Aorta (tissue), 5 donors: ENCODE measurements at places on chromosomes 16 and 17. TPM values are rescaled to one million over a fixed set of nuclear protein-coding genes. Genes with fewer than 3 reads are reported as not detected.

The ABAT gene
- total RNA-seq = 11.5 TPM

DNA sequence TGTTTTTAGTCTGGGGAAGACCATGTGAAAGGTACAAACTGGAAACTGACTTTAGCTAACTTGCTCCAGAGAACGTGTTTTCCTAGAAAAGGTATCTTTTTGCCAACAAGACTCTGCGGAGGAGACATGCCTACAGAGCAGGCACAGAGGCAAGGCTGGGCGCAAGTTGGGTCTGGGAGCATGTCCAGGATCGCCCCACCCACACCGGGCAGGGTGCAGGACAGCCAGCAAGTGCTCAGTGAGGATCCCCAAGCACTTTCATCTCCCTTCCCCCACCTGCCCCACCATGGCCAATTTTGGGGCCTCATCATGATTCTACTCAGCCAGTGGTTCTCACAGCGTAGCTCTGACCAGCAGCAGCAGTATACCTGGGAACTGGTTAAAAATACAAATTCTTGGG lies 18.2 kb upstream of the ROGDI start:
- H3K36me3 ChIP-seq = peaks cover 3% of the 10 kb centered on the region
- no peak overlapping the region for H3K27ac ChIP-seq
- H3K27me3 ChIP-seq = no peaks in the 10 kb centered on the region
- no peaks in the 10 kb centered on the region for H3K4me1 ChIP-seq
- no peak overlapping the region for H3K4me3 ChIP-seq
- DNase-seq = no peak

GRCh38 chr17:32943647-32944191 lies 15.8 kb downstream of the TMEM98 start:
- H3K36me3 ChIP-seq = peaks cover 1% of the 10 kb centered on the region
- H3K4me1 ChIP-seq = no peaks in the 10 kb centered on the region
- H3K4me3 ChIP-seq = no peak overlapping the region

DNA sequence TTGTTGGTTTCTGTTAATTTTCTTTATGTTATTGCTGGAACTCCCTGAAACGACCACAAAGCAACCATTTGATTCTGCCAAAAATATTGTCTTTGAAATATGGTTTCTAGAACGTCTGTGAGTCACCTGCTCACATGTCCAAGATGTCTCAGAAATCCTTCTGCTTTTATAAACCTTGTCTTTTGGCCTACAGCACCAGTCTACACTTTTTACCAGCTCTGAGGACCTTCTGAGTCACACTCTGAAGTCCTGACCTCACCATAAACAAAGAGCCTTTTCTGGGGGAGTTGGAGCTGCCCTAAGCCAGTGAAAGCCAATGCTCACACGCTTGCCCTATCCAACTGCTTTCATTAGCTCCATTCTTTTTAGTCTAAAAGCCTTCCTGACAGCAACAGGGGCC lies 55.5 kb downstream of the GRIN2A start:
- H3K27ac ChIP-seq = peak overlapping the region; percentile 67
- no peaks in the 10 kb centered on the region for H3K27me3 ChIP-seq
- no peak for DNase-seq
- H3K4me3 ChIP-seq = no peak overlapping the region

The BANP gene
- total RNA-seq = 35.6 TPM

- DNase-seq = no peak
- H3K4me1 ChIP-seq = no peaks in the 10 kb centered on the region
- H3K36me3 ChIP-seq = no peaks in the 10 kb centered on the region
These were observed 1.3 kb upstream of the TNFRSF17 start for GRCh38 chr16:11963706-11964105.

DNA sequence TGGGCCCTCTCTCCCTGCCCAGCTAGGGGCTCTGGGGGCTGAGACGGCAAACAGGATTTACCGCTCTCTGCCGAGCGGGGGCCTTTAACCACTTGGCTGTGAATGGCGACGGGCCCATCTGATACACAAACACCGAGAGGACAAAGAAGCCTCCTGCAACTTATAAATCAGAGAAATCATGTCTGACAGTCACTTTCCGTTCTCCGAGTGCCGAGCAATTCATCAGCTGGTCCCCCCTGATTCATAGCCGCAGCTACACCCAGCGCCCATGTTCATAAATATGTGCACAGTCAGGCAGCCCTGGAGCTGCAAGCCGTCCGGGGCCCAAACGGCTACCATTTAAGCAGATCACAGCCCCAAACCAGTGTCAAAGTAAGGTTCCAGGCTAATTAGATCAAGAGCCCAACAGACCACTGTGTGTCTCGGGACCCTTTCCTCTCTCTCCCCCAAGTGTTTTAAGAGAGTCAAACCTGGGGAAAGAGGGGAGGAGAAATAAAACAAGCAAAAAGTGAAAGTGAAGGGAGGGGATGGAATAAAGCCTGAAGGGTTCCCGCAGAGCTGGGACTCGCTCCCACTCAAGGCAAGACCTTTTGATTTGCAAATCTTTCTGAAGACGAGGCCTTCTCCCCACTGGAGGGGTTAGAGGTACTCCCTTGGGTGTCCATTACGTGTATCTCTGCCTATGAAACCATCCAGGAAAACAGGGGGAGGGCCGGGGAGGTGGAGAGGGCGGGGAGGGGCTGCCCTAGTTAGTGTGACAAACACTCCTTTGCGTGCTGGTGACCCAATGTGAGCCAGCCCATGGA lies 154.7 kb downstream of the C16orf78 start:
- no peak overlapping the region for H3K4me3 ChIP-seq
- no peak overlapping the region for H3K27ac ChIP-seq
- no peaks in the 10 kb centered on the region for H3K4me1 ChIP-seq
- no peaks in the 10 kb centered on the region for H3K36me3 ChIP-seq
- peak; percentile 47 for DNase-seq

The CCR7 gene
- total RNA-seq = 0.62 TPM

The CSH1 gene
- not detected for total RNA-seq

DNA sequence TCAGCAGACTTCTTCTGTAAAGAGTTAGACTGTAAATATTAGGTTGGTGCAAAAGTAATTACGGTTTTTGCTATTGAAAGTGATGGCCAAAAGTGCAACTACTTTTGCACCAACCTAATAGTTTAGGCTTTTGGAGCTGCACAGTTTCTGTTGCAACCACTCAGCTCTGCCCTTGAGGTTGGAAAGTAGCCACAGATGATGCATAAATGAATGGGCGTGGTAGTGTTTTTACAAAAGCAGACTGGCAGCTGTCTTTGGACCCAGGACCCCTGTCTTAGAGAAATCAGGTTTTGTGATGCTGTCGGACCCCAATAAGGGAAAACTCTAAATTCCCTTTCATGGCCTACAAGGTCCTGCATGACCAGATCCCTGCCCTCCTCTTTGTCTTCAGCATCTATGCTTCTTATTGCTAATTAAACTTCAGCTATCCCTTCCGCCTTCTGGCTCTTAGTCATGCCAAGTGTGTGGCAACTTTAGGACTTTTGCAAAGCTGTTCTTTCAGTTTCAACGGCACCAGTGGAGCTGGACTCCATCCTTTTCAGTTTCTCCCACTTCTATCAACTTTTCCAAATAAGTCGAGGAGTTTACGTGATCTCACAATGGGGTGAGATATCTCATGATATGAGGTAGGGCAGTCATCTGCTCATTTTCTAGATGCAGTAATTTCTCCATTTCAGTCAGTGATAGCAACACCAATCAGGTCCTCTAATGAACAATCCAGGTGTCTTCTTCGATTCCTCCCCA lies 232.3 kb downstream of the XYLT1 start:
- DNase-seq = no peak
- H3K4me1 ChIP-seq = no peaks in the 10 kb centered on the region
- H3K4me3 ChIP-seq = no peak overlapping the region
- no peaks in the 10 kb centered on the region for H3K36me3 ChIP-seq

GRCh38 chr17:72332367-72332766 lies 211.5 kb downstream of the SOX9 start:
- DNase-seq = no peak
- H3K27me3 ChIP-seq = no peaks in the 10 kb centered on the region
- H3K4me1 ChIP-seq = no peaks in the 10 kb centered on the region
- no peak overlapping the region for H3K4me3 ChIP-seq

DNA sequence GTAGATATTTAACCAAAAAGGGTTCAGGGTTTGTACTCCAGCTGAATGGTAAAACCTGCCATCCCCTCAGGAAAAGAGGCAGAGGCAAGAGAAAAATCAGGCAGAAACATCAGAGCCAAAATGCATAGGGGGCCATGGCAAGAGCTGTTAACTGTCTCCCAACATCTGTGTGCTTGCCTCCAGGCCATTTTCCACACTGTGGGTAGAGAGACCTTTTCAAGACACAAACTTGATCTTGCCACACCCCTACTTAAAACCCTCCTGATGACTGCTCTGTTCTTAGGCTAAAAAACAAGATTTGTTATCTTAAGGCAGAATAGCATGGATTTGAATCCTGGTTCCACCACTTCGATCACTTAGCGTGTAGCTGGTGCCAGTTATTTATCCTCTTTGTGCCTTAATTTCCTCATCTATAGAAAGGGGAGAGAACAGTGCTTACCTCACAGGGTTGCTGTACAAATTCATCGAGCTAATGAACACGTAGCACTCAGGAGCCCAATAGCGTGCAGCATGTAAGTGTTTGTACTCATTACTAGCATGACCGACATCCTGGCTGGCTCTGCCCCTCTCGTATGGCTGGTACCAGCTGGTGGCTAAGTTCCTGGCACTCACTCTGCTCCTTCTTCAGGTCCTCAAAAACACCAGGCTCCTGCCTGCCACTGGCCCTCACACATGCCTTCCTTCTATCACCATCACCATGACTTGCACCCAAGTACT lies 25.8 kb downstream of the STAT3 start:
- H3K36me3 ChIP-seq = no peaks in the 10 kb centered on the region
- H3K27me3 ChIP-seq = no peaks in the 10 kb centered on the region
- H3K27ac ChIP-seq = peak overlapping the region; percentile 36
- DNase-seq = no peak

The SYNGR2 gene
- 67.7 TPM for total RNA-seq

- no peaks in the 10 kb centered on the region for H3K36me3 ChIP-seq
- peak; percentile 55 for DNase-seq
- no peak overlapping the region for H3K27ac ChIP-seq
- H3K4me3 ChIP-seq = no peak overlapping the region
- H3K4me1 ChIP-seq = no peaks in the 10 kb centered on the region
These were observed 394.1 kb downstream of the SOX9 start for GRCh38 chr17:72514891-72515290.

DNA sequence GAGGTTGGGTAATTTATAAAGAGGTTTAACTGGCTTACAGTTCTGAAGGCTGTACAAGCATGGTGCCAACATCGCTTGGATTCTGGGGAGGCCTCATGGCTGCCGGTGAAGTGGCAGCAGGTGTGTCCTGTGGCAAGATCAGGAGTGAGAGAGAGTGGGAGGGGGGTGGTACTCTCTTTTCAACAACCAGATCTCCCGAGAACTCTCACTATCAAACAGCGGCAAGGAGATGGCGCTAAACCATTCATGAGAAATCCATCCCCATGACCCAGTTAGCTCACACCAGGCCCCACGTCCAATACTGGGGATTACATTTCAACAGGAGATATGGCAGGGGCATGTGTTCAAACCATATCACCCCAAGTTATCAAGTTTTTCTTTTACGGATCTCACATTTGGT lies 44.0 kb upstream of the CBX4 start:
- H3K36me3 ChIP-seq = no peaks in the 10 kb centered on the region
- DNase-seq = no peak
- no peak overlapping the region for H3K27ac ChIP-seq

GRCh38 chr16:67837811-67838210 lies 4.3 kb upstream of the THAP11 start:
- H3K4me1 ChIP-seq = no peaks in the 10 kb centered on the region
- no peaks in the 10 kb centered on the region for H3K36me3 ChIP-seq
- no peaks in the 10 kb centered on the region for H3K27me3 ChIP-seq
- H3K27ac ChIP-seq = no peak overlapping the region
- no peak overlapping the region for H3K4me3 ChIP-seq

DNA sequence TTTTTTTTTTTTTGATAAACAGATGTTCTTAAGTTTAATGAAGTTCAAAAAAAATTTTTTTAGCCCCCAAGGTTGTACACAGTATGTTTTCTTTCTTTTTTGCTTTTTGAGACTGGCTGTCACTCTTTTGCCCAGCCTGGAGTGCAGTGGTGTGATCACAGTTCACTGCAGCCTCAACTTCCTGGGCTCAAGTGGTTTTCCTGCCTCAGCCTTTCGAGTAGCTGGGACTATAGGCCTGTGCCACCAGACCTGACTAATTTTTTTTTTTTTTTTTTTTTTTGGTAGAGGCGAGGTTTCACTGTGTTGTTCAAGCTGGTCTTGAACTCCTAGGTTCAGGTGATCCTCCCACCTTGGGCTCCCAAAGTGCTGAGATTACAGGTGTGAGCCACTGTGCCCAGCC lies 12.8 kb downstream of the ITGAE start:
- no peak overlapping the region for H3K27ac ChIP-seq
- H3K4me1 ChIP-seq = no peaks in the 10 kb centered on the region
- H3K36me3 ChIP-seq = no peaks in the 10 kb centered on the region
- no peaks in the 10 kb centered on the region for H3K27me3 ChIP-seq

The SUMO2 gene
- 280 TPM for total RNA-seq

DNA sequence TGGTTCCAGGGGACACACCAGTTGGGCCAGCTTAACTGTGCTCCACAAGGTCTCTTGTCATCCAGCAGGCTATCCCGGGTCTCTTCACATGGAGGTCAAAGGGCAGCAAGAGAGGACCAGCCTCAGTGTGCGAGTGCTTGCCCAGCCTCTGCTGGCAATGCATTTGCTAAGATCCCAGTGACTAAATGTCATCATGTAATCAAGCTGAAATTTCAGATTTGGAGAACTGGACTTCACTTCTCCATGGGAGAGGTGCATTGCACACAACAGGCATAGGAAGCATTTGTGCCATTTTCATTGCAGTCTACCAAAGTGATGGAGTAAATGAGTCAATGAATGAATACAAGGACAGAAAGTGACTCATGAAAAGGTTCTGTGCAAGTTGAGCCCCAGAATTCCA lies 51.2 kb upstream of the KDM8 start:
- H3K27me3 ChIP-seq = no peaks in the 10 kb centered on the region
- no peak overlapping the region for H3K27ac ChIP-seq
- no peak for DNase-seq
- H3K4me3 ChIP-seq = no peak overlapping the region
- H3K4me1 ChIP-seq = no peaks in the 10 kb centered on the region
- H3K36me3 ChIP-seq = no peaks in the 10 kb centered on the region

DNA sequence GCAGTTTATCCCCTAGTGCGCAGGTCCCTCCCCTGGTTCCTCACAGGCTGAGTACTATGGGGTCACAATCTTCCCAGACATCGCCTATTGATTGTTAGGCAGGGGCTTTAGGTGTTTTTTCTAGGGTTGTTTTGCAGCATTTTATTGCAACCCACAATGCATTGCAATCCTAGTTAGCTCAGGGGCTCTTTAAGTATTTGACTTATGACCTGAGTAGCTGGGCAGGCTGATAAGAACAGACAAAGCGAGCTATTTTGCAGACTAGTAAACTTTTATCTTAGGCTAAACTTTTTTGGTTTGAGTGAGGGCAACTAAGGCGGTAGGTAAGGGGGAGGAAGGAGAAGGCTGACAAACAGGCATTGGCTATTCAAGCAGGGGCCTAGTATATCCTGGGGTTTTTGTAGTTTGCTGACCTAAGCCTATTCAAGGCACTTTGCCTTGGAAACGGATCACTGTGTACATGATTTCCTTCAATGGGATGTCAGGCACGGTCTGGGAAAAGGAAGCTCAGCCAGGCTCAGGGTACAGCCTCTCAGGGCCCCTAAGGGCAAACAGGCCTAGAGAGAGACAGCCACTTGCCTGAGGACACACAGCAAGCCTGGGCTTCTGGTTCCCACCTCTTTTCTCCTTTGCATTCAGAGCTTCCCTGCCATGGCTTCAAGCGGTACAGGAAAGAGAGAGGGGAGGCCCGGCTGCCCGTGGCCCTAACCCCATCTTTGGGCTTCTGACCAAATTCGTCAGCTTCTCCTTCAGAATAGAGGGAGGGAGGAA lies 6.4 kb downstream of the DRC7 start:
- H3K27me3 ChIP-seq = no peaks in the 10 kb centered on the region
- no peak overlapping the region for H3K27ac ChIP-seq
- no peaks in the 10 kb centered on the region for H3K36me3 ChIP-seq
- H3K4me1 ChIP-seq = no peaks in the 10 kb centered on the region
- DNase-seq = no peak
- H3K4me3 ChIP-seq = no peak overlapping the region

The CHP2 gene
- total RNA-seq = not detected

The JUP gene
- total RNA-seq = 41.0 TPM

The CD300E gene
- 2.8 TPM for total RNA-seq
